ENCODE measurements at places on chromosomes 5 and 9. TPM values are rescaled to one million over a fixed set of nuclear protein-coding genes. Genes with fewer than 3 reads are reported as not detected.

DNA sequence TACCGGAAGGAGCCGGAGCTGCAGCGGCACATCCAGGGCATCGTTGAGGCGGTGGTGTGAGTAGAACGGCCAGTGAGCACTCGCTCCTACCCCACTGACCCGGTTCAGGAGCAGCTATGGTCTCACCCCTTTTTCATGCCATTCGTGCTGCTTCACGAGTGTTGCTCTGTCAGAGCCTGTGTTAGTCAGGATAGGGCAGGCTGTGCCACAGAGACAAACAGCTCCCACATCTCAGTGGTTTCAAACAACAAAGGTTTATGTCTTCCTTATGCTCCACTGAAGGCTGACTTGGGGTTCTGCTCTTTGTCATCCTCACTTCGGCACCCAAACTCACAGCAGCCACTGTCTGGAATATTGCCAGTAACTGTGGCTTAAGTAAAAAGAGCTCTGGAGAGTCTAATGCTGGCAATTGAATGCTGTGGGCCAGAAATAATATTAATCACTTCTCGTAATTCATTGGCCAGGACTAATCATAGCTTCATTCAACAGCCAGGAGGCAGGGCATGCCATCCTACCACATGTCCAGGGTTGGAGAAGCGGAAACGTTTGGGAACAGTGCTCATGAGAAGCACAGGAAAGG lies 28.4 kb downstream of the ARHGEF37 start:
- no peak overlapping the region for H3K4me3 ChIP-seq
- no peaks in the 10 kb centered on the region for H3K36me3 ChIP-seq
- peaks cover 4% of the 10 kb centered on the region for H3K27me3 ChIP-seq
- H3K27ac ChIP-seq: no peak overlapping the region
- H3K4me1 ChIP-seq: peaks cover 22% of the 10 kb centered on the region

GRCh38 chr5:150130493-150130922 lies 25.1 kb downstream of the PDGFRB start:
- peaks cover 9% of the 10 kb centered on the region for H3K4me1 ChIP-seq
- no peak for DNase-seq
- H3K27ac ChIP-seq: peak overlapping the region; percentile 14
- peaks cover 15% of the 10 kb centered on the region for H3K36me3 ChIP-seq
- no peak overlapping the region for H3K4me3 ChIP-seq

DNA sequence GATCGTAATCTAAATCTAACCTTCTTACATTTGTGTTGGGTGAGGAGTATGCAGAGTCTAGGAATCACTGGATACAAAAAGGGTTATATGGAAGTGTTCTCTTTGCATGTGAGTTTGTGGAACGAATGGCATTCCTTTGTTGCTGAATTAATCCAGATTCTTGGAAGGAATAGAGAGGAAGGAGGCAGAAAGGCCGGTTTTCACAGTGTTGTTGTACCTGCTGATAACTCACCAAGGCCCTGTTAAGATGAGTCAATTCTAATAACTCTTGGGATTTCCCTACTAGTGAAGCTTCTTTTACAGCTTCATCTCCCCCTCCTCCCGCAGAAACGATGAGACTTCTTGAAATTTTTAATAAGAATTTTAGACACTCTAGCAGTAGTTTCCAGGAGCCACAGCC lies 84.0 kb downstream of the ZSWIM6 start:
- H3K4me1 ChIP-seq: peaks cover 12% of the 10 kb centered on the region
- no peak for DNase-seq
- H3K27me3 ChIP-seq: no peaks in the 10 kb centered on the region
- H3K36me3 ChIP-seq: peaks cover 3% of the 10 kb centered on the region
- no peak overlapping the region for H3K27ac ChIP-seq

GRCh38 chr5:143002459-143003327 lies 232.5 kb downstream of the ARHGAP26 start:
- peaks cover 43% of the 10 kb centered on the region for H3K36me3 ChIP-seq
- H3K4me3 ChIP-seq: peak overlapping the region; percentile 56
- peak; percentile 92 for DNase-seq
- H3K27me3 ChIP-seq: no peaks in the 10 kb centered on the region
- H3K4me1 ChIP-seq: peaks cover 85% of the 10 kb centered on the region

DNA sequence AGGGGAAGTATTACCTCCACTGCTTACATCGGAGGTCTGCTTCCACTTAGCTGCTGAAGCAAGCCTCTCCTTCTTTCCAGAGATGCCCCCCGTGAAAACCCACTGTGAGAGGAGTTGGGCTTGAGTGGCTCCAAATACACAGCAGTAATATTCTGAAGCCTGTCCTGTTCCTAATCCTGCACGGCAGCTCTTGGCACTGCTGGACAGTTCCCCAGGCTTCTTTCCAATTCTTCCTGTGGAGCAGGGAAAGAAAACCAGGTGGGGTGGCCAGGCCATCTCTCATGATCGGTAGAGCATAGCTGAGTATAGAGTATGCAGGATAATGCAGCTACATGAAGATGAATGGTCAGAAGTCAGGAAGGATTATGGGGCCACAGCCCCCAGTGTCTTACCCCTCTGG lies 335.3 kb downstream of the MARCHF11 start:
- DNase-seq: no peak
- H3K27me3 ChIP-seq: no peaks in the 10 kb centered on the region
- H3K27ac ChIP-seq: no peak overlapping the region
- H3K4me3 ChIP-seq: no peak overlapping the region
- no peaks in the 10 kb centered on the region for H3K36me3 ChIP-seq
- no peaks in the 10 kb centered on the region for H3K4me1 ChIP-seq

DNA sequence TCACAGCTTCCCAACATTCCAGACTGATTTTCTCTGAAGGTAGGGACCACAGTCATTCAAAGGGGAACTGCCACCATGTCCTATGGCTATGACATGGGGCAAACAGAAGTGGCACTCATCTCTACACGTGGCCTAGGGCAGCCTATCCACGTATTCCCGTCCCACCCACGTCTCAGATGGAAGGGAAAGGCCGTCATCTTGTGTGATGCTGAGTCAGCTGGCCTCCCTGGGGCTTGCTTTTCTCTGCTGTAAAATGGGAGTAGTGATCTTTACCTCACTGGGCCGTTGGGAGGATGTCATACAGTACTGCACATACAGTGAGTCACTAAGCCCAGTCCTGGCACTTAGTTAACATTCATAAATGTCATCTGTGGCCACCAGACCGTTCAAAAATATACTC lies 72.3 kb downstream of the RAPGEF1 start:
- peak; percentile 84 for DNase-seq
- H3K27me3 ChIP-seq: no peaks in the 10 kb centered on the region
- H3K4me1 ChIP-seq: peaks cover 93% of the 10 kb centered on the region
- H3K27ac ChIP-seq: peak overlapping the region; percentile 99
- peaks cover 32% of the 10 kb centered on the region for H3K36me3 ChIP-seq

DNA sequence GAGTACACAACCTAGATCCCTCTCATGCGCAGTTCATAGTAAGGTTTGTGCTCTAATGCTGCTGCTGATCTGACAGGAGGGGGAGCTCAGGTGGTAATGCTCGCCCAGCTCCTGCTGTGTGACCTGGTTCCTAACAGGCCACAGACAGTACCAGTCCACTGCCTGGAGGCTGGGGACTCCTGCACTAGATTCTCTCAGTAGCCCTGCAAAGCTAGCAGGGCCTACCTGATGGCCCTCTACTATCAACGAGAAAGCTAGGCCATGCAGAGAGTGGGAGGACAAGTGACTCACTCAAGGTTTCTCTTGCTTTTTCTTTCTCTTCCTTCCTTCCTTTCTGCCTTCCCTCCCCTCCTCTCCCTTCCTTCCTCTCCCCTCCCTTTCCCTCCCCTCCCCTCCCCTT lies 55.1 kb upstream of the TEX48 start:
- no peak overlapping the region for H3K4me3 ChIP-seq
- peaks cover 60% of the 10 kb centered on the region for H3K4me1 ChIP-seq
- peaks cover 5% of the 10 kb centered on the region for H3K27me3 ChIP-seq
- DNase-seq: no peak
- H3K36me3 ChIP-seq: peaks cover 19% of the 10 kb centered on the region
- H3K27ac ChIP-seq: peak overlapping the region; percentile 89

- H3K27me3 ChIP-seq: no peaks in the 10 kb centered on the region
- H3K4me1 ChIP-seq: peaks cover 2% of the 10 kb centered on the region
- H3K4me3 ChIP-seq: no peak overlapping the region
- peak; percentile 28 for DNase-seq
Observed at GRCh38 chr9:98772364-98773155, 23.8 kb downstream of the ANKS6 start.

DNA sequence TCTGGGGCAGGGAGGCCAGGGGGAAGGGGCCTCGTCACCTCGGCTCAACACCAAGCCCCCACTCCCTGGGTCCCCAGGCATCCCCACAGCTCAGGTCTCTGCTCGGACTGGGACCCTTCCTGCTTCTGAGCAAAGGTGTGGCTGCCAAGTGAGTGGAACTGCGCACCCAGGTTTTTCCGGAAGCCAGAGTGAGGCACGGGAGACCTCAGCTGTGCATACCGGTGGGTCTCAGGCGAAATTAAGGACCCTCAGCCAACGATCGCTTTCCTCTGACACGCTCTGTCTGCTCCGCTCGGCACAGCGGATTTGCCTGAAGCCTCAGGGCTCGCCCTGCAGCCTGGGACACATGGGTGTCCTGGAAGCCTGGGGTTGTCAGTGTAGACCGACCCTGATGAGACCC lies 41.0 kb upstream of the IRX4 start:
- DNase-seq: no peak
- H3K4me1 ChIP-seq: no peaks in the 10 kb centered on the region
- no peaks in the 10 kb centered on the region for H3K36me3 ChIP-seq
- no peak overlapping the region for H3K27ac ChIP-seq

DNA sequence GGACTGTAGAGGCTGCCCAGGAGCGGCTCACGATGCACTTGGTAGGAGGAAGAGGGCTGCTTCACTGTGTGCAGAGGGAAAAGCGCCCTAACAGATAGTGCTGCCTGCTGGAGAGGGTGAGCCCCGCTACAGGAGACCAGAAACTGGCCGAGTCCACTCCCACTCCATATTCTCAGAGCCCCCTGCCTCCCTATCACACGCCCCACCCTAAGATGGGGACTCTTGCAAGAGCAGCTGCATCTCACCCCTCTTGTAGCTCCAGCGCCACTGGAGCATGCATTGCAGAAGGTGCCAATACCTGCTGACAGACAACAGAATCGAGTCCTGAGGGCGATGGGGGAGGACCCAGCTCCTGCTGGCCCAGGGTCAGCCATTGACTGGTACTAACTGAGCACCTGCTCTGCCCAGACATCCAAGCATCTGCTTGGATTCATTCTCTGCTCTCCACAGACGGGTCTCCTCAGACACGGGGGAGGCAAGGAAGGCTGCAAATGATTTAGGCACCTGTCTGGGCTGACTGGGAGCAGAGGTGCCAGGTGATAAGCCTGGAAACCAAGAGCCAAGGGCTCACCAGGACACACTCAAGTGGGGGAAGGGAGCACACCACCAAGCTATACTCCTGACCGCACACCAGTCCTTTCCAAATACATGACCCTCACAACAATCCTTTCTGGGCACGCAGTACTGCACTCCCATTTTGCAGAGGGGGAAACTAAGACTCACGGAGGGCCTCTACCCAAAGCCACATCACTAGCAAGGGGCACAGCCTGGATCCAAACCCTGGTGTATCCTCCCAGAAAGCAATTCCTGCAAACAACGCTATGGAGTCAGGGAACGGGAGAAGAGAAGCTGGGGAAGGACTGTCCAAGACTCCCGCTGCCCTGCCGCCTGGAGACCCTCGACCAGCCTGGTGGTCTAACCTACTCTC lies 1.6 kb downstream of the BICD2 start:
- H3K4me1 ChIP-seq: peaks cover 48% of the 10 kb centered on the region
- no peaks in the 10 kb centered on the region for H3K36me3 ChIP-seq
- H3K4me3 ChIP-seq: peak overlapping the region; percentile 83
- DNase-seq: no peak

- no peak for DNase-seq
- peaks cover 27% of the 10 kb centered on the region for H3K4me1 ChIP-seq
- H3K36me3 ChIP-seq: peaks cover 13% of the 10 kb centered on the region
- no peak overlapping the region for H3K27ac ChIP-seq
- no peaks in the 10 kb centered on the region for H3K27me3 ChIP-seq
- no peak overlapping the region for H3K4me3 ChIP-seq
Observed at GRCh38 chr9:7117676-7118561, 360.1 kb downstream of the KDM4C start.

The PCDHB10 gene
- total RNA-seq: not detected

The PTBP3 gene
- 186 TPM for total RNA-seq

The BTNL8 gene
- total RNA-seq: 1.7 TPM

The HSPA5 gene
- total RNA-seq: 116 TPM

The ZNF354C gene
- 5.0 TPM for total RNA-seq

The BTF3 gene
- 601 TPM for total RNA-seq

The LRRTM2 gene
- total RNA-seq: 0.02 TPM

The PCDHA10 gene
- total RNA-seq: not detected

The PCDHB8 gene
- not detected for total RNA-seq
